A549 treated with Mapracorat at 1 μM for 4 hours (cell line): ENCODE measurements at places on chromosomes 16 and 17. TPM values are rescaled to one million over a fixed set of nuclear protein-coding genes. Genes with fewer than 3 reads are reported as not detected.

Gene AIPL1
- not detected in 5 replicates for total RNA-seq

Gene PPP1R1B
- 0.11 to 0.12 TPM (median 0.11 TPM) in 3 of 5 replicates, not detected in the others for total RNA-seq

Gene METRNL
- total RNA-seq: 25.0 to 36.6 TPM (median 33.5 TPM) in 5 replicates

Gene GINS2
- 28.0 to 32.0 TPM (median 30.8 TPM) in 5 replicates for total RNA-seq

Gene SLC52A1
- 0.42 to 0.97 TPM (median 0.76 TPM) in 5 replicates for total RNA-seq

Gene C16orf46
- 0.45 to 0.95 TPM (median 0.66 TPM) in 5 replicates for total RNA-seq

Gene CCL5
- 1.1 to 1.5 TPM (median 1.2 TPM) in 5 replicates for total RNA-seq

Gene PPY
- not detected in 5 replicates for total RNA-seq

Gene OTOA
- total RNA-seq: 0.08 to 0.13 TPM (median 0.10 TPM) in 4 of 5 replicates, not detected in the other

Gene RNF135
- 22.5 to 25.6 TPM (median 23.4 TPM) in 5 replicates for total RNA-seq

Gene LRRC46
- 2.9 to 3.6 TPM (median 3.2 TPM) in 5 replicates for total RNA-seq

Gene TP53TG3C
- total RNA-seq: 0.68 to 1.0 TPM in 2 of 5 replicates, not detected in the others

Gene THOC6
- 24.3 to 38.0 TPM (median 32.1 TPM) in 5 replicates for total RNA-seq

Gene ABCA6
- total RNA-seq: not detected in 5 replicates

Gene TLCD3B
- 0.11 to 0.49 TPM (median 0.31 TPM) in 5 replicates for total RNA-seq

Gene CCL2
- 8.8 to 14.1 TPM (median 10.2 TPM) in 5 replicates for total RNA-seq

Gene CDRT4
- 0.32 to 1.4 TPM (median 0.86 TPM) in 4 of 5 replicates, not detected in the other for total RNA-seq

Gene CSH2
- total RNA-seq: not detected in 5 replicates

Gene C1QTNF8
- not detected in 5 replicates for total RNA-seq

Gene HSF4
- total RNA-seq: 12.2 to 21.9 TPM (median 16.8 TPM) in 5 replicates

Gene UNC13D
- total RNA-seq: 2.8 to 6.6 TPM (median 6.2 TPM) in 5 replicates

Gene DOC2B
- total RNA-seq: 1.7 to 2.7 TPM (median 2.3 TPM) in 5 replicates

Gene LAT
- total RNA-seq: 2.5 to 5.8 TPM (median 3.9 TPM) in 5 replicates

Gene TNFSF13
- 0.70 to 1.2 TPM (median 1.0 TPM) in 5 replicates for total RNA-seq

Gene SNX20
- total RNA-seq: not detected in 5 replicates

Gene ORMDL3
- total RNA-seq: 29.3 to 44.6 TPM (median 41.0 TPM) in 5 replicates

Gene MMD
- 25.8 to 31.8 TPM (median 27.7 TPM) in 5 replicates for total RNA-seq

Gene STH
- total RNA-seq: not detected in 5 replicates

Gene MYL4
- total RNA-seq: 0.29 to 0.39 TPM (median 0.31 TPM) in 4 of 5 replicates, not detected in the other

Gene NXPH3
- 0.85 to 1.1 TPM (median 0.90 TPM) in 5 replicates for total RNA-seq

Gene CACNG3
- not detected in 5 replicates for total RNA-seq

Gene CHD9NB
- 1.1 to 1.3 TPM (median 1.2 TPM) in 5 replicates for total RNA-seq

Gene RUNDC3A
- total RNA-seq: 0.74 to 1.1 TPM (median 0.83 TPM) in 5 replicates

Gene TRPV3
- 0.22 to 0.59 TPM (median 0.28 TPM) in 5 replicates for total RNA-seq

Gene IRX6
- not detected in 5 replicates for total RNA-seq

Gene TMEM114
- not detected in 5 replicates for total RNA-seq

Gene SPNS2
- 7.6 to 15.2 TPM (median 10.6 TPM) in 5 replicates for total RNA-seq

Gene MYH10
- total RNA-seq: 16.1 to 23.4 TPM (median 21.3 TPM) in 5 replicates

Gene ASIC2
- total RNA-seq: 1.3 to 2.0 TPM (median 1.7 TPM) in 5 replicates

Gene RHBDF1
- total RNA-seq: 22.6 to 32.3 TPM (median 29.3 TPM) in 5 replicates

Gene NLRC5
- total RNA-seq: 2.8 to 4.4 TPM (median 3.7 TPM) in 5 replicates

Gene DYNLL2
- total RNA-seq: 18.2 to 24.3 TPM (median 23.3 TPM) in 5 replicates

Gene TPPP3
- 9.1 to 16.5 TPM (median 14.0 TPM) in 5 replicates for total RNA-seq

Gene CCL8
- total RNA-seq: not detected in 5 replicates

Gene KRT15
- total RNA-seq: 2.9 to 4.6 TPM (median 3.5 TPM) in 5 replicates

Gene ZNF207
- total RNA-seq: 217 to 238 TPM (median 227 TPM) in 5 replicates

Gene TBX6
- total RNA-seq: 0.08 to 0.44 TPM (median 0.27 TPM) in 5 replicates

Gene GP1BA
- not detected in 5 replicates for total RNA-seq
